Breast epithelium (tissue), 4 donors: ENCODE measurements at places on chromosomes 13 and 19.
A peak's percentile ranks its signal among the peaks of the same experiment; 100 is the strongest.

DNA sequence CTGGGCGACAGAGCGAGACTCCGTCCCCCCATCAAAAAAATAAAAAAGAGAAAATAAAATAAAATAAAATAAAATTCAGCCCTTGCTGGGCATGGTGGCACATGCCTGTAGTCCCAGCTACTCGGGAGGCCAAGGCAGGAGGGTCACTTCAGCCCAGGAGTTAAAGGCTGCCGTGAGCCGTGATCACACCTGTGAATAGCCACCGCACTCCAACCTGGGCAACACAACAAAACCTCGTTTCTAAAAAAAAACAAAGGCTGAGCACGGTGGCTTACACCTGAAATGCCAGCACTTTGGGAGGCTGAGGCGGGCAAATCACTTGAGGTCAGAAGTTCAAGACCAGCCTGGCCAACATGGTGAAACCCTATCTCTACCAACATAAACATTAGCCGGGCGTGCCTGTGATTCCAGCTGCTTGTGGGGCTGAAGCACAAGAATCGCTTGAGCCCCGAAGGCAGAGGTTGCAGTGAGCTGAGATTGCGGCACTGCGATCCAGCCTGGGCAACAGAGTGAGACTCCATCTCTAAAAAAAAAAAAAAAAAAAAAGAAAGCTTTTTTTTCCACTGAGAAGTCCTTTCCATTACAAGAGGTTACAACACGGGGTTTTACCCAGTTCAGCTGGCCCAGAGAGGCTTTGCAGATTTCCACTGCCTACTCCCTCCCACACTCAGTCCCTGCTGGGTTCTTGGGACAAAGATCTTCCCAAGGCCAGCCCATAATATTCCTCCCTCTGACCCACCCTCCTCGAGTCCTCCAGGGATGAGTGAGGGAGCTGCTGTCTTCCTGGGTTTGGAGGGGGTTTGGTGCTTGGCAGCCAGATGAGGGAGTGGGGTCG is 6.4 kb downstream of the ANGPTL4 start:
- H3K4me3 ChIP-seq: no peak overlapping the region
- H3K27me3 ChIP-seq: no peaks in the 10 kb centered on the region
- peaks cover 12% of the 10 kb centered on the region for H3K4me1 ChIP-seq
- peak overlapping the region; percentile 84 for H3K27ac ChIP-seq
- no peaks in the 10 kb centered on the region for H3K36me3 ChIP-seq

- H3K4me1 ChIP-seq: no peaks in the 10 kb centered on the region
- H3K27me3 ChIP-seq: no peaks in the 10 kb centered on the region
- no peaks in the 10 kb centered on the region for H3K36me3 ChIP-seq
- H3K4me3 ChIP-seq: no peak overlapping the region
Observed at GRCh38 chr13:81442904-81443303, 1102.0 kb upstream of the SPRY2 start.

GRCh38 chr19:6987850-6988249 is 33.4 kb downstream of the MBD3L2B start:
- no peaks in the 10 kb centered on the region for H3K4me1 ChIP-seq
- H3K27me3 ChIP-seq: no peaks in the 10 kb centered on the region
- H3K27ac ChIP-seq: no peak overlapping the region
- H3K36me3 ChIP-seq: no peaks in the 10 kb centered on the region

GRCh38 chr13:39297664-39298171 is 259.5 kb downstream of the NHLRC3 start:
- H3K4me1 ChIP-seq: no peaks in the 10 kb centered on the region
- H3K27ac ChIP-seq: no peak overlapping the region
- DNase-seq: no peak
- H3K27me3 ChIP-seq: no peaks in the 10 kb centered on the region
- H3K4me3 ChIP-seq: no peak overlapping the region

- H3K27ac ChIP-seq: no peak overlapping the region
- no peaks in the 10 kb centered on the region for H3K4me1 ChIP-seq
- H3K36me3 ChIP-seq: no peaks in the 10 kb centered on the region
- H3K27me3 ChIP-seq: no peaks in the 10 kb centered on the region
- no peak for DNase-seq
Observed at GRCh38 chr13:100789481-100789880, 114.9 kb upstream of the TMTC4 start.

DNA sequence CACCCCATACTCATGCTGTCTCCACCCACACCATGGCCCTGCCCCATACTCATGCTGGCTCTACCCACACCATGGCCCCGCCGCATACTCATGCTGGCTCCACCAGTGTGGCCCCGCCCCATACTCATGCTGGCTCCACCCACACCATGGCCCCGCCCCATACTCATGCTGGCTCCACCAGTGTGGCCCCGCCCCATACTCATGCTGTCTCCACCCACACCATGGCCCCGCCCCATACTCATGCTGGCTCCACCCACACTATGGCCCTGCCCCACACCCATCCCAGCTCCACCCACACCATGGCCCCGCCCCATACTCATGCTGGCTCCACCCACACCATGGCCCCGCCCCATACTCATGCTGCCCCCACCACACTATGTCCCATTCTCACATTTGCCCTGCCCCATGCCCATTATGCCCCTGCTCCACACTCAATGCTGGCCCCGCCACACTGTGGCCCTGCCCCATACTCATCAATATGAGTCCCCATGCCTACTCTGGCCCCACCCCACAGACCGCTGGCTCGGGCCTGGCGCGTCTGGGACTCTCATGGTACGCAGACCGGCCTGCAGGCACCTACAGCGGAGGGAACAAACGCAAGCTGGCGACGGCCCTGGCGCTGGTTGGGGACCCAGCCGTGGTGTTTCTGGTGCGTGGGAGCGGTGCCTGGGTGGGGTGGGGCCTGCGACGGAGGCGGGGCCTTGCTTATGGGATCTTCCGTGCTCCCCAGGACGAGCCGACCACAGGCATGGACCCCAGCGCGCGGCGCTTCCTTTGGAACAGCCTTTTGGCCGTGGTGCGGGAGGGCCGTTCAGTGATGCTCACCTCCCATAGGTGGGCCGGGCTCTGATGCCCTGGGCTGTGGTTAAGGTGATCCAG is 3.7 kb upstream of the ARHGAP45 start:
- H3K27ac ChIP-seq: no peak overlapping the region
- no peak overlapping the region for H3K4me3 ChIP-seq
- no peaks in the 10 kb centered on the region for H3K27me3 ChIP-seq

- no peak overlapping the region for H3K4me3 ChIP-seq
- DNase-seq: no peak
- H3K36me3 ChIP-seq: no peaks in the 10 kb centered on the region
Observed at GRCh38 chr13:42396901-42397655, 125.1 kb downstream of the AKAP11 start.

GRCh38 chr19:50894478-50895356 is 16.5 kb downstream of the KLK4 start:
- H3K27ac ChIP-seq: no peak overlapping the region
- H3K4me3 ChIP-seq: no peak overlapping the region
- no peak for DNase-seq
- no peaks in the 10 kb centered on the region for H3K4me1 ChIP-seq

GRCh38 chr13:30615866-30616541 is 1.7 kb upstream of the USPL1 start:
- no peak for DNase-seq
- no peaks in the 10 kb centered on the region for H3K36me3 ChIP-seq
- H3K4me1 ChIP-seq: peaks cover 6% of the 10 kb centered on the region
- peak overlapping the region; percentile 74 for H3K4me3 ChIP-seq

GRCh38 chr19:31613683-31614219 is 264.5 kb upstream of the TSHZ3 start:
- H3K27me3 ChIP-seq: no peaks in the 10 kb centered on the region
- H3K36me3 ChIP-seq: no peaks in the 10 kb centered on the region
- no peaks in the 10 kb centered on the region for H3K4me1 ChIP-seq

DNA sequence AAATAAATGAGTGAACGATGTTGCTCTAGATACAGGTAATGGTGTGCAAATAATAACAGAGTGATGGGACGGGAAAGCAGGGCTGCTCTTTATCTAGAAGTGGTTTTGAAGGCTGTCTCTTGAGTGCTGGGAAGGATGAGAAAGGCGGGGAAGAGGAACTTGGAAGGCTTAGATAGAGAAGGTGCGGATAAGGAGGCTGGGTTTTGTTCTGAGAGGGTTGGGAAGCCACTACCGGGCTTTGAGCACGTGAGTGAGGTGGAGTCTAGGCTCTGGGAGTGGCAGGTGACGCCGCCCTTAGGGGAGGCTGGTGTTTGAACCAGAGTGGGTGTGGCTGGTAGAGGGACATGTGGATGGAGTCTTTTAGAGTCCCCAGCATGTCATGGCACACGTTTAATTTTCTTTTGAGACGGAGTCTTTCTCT is 811 bp downstream of the ARMC6 start:
- H3K36me3 ChIP-seq: no peaks in the 10 kb centered on the region
- no peak for DNase-seq
- H3K4me1 ChIP-seq: peaks cover 5% of the 10 kb centered on the region
- peak overlapping the region; percentile 96 for H3K4me3 ChIP-seq
- H3K27me3 ChIP-seq: no peaks in the 10 kb centered on the region

GRCh38 chr13:101623470-101624209 is 171.2 kb downstream of the ITGBL1 start:
- no peaks in the 10 kb centered on the region for H3K27me3 ChIP-seq
- H3K4me3 ChIP-seq: no peak overlapping the region
- H3K4me1 ChIP-seq: no peaks in the 10 kb centered on the region

DNA sequence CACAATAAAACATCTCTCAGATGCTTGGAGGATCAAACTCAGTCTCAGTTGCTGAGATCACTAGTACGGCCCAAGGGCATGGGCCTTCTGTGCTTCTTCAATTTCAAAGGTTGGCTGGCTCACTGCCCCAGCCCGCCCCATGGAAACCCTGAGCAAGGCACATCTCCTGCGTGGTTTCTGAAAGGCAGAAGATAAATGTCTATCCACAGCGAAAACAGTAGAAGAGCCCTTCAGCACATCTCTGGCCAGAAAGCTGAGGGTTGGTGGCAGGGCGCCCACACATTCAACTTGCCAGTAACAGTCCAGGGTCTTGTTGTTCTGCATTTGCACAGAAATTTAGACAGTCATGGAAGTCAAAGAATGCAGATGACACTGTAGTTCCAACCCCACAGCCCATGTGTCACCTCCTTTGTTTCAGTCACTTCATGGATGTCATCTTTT is 24.0 kb upstream of the KATNAL1 start:
- H3K27me3 ChIP-seq: no peaks in the 10 kb centered on the region
- no peak for DNase-seq
- H3K27ac ChIP-seq: peak overlapping the region; percentile 40
- no peaks in the 10 kb centered on the region for H3K4me1 ChIP-seq
- no peaks in the 10 kb centered on the region for H3K36me3 ChIP-seq
- no peak overlapping the region for H3K4me3 ChIP-seq

DNA sequence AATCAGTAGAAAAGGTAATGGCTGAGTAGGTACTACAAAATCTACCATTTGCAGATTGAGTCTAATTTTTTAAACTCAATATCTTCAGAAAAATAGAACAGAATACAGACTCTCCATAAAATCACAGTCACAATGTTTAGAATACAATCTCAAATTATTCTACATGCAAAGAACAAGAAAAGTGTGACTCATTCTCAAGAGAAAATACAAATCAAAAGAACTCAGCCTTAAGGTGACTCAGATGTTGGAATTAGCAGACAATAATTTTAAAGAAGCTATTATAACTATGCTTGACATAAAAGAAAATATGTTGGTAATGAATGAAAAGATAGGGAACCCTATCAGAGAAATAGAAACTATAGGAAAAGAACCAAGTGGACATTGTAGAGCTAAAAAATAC is 78.9 kb downstream of the RXFP2 start:
- H3K27me3 ChIP-seq: no peaks in the 10 kb centered on the region
- no peaks in the 10 kb centered on the region for H3K36me3 ChIP-seq
- H3K4me3 ChIP-seq: no peak overlapping the region
- H3K4me1 ChIP-seq: no peaks in the 10 kb centered on the region
- H3K27ac ChIP-seq: no peak overlapping the region
- DNase-seq: no peak

DNA sequence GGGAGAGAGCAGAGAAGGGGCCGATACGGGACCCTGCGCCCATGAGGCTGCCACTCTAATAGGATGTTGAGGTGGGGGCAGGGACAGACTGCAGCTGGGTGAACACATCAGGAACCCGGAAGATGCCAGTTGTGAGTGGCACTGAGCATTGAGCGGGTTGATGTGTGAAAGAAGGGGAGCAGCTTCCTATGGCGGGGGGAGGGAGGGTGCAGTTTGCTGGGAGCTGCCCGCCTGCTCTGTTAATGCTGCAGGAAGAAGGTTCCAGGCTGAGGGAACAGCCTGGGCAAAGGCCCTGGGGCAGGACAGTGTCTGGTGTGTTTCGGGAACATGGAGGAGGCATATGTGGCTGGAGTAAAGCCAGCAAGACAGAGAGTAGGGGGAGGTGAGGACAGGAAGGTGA is 29.8 kb downstream of the DNM2 start:
- DNase-seq: no peak
- peak overlapping the region; percentile 73 for H3K27ac ChIP-seq
- no peaks in the 10 kb centered on the region for H3K36me3 ChIP-seq
- no peaks in the 10 kb centered on the region for H3K27me3 ChIP-seq
- peaks cover 10% of the 10 kb centered on the region for H3K4me1 ChIP-seq
- H3K4me3 ChIP-seq: no peak overlapping the region

DNA sequence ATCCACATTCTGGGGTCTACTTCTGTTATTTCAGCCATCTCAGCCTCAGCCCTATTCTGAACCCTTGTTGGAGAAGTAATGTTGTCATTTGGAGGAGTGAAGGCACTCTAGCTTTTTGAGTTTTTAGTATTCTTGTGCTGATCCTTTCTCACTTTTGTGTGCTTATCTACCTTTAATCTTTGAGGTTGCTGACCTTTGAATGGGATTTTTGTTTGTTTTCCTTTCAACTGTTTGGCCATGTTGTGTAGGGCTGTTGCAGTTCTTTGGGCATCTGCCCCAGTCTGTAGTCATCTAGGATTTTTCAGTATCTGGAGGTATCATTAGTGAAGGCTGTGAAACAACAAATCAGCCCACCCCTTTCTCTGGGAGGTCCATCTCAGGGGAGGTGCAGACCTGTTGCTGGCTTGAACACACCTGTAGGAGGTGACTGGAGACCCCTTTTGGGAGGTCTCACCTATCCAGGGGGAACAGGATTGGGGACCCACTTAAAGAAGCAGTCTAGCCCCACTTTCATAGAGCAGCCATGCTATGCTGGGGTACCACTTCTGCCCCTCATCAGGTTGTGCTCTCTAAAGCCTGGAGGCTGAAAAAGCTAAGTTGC is 1391.4 kb downstream of the UQCRFS1 start:
- no peak overlapping the region for H3K4me3 ChIP-seq
- H3K27me3 ChIP-seq: no peaks in the 10 kb centered on the region
- no peak for DNase-seq
- no peaks in the 10 kb centered on the region for H3K36me3 ChIP-seq
- H3K27ac ChIP-seq: no peak overlapping the region

DNA sequence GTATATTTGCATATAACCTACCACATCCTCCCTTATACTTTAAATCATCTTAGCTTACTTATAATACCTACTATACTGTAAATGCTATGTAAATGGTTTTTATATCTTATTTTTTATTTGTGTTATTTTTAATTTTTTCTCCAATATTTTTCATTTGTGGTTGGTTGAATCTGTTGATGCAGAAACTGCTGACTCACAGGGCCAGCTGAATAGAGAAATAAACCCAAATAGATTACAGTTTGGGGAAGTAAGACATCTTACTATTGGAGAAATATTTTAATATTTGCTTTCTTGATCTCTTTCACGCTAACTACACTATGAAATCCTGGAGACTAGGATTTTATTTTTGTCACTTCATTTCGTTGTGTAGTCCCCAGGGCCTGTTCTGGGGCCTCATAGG is 7.1 kb downstream of the SMAD9 start:
- no peaks in the 10 kb centered on the region for H3K27me3 ChIP-seq
- H3K36me3 ChIP-seq: no peaks in the 10 kb centered on the region
